ENCODE measurements at places on chromosomes 2 and 18.
A peak's percentile ranks its signal among the peaks of the same experiment; 100 is the strongest.

DNA sequence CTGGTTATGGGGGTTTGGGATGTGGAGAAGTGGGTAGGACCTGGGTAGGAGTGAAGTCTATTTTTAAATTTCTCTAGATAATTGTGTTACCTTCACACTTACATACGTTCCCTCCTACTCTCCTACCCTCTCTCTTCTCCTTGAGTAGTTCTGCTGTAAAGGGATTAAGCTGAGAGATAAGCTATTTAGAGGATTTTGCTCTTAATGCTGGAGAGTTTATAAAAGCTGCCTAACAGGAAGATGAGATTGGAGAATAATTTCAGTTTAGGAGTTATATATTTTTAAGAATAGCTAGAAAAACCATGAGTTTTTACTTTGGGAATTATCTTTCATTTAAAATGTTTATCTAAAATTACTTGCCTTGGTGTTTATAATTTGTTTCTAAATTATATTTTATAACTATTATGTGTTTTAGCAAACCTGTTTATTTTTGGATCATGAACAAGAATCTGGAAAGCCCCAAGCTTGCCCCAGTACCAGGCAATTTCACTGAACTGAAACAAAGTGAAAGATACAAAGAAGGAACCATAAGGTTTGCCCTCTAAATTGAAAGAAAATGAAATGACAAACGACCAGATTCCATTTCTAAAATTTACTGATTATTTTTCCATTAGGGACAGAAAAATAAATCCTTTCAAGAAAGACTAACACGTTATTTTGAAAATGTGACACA is 101.5 kb downstream of the ZNF532 start:
- DNase-seq: no peak

GRCh38 chr2:100818606-100819369 is 1.2 kb upstream of the NPAS2 start:
- DNase-seq: no peak

DNA sequence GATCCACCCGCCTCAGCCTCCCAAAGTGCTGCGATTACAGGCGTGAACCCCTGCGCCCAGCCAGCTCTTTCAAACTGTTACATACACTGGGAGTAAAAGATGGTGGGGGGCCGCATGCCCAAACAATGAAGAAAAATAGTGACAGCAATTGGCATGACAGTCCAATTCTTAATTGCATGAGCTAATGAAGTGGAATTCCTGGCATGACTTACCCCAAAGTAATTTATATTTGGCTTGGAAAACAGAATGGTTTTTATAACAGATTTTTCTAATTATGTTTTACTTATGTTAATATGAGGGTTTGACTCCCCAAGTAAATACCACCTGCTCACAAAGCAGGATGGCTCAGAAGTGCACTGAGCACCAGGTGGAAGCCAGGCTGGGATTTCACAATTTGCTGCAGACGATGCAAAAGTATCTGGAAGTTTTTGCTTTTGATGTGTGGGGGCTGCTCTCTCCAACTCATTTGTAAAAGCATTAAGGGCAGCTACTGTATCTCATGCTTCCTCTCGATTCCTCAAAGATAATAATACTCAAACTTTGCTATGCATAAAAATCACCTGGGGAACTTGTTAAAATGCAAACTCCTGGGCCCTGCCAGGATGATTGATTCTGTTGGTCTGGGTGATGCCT is 24.0 kb upstream of the ATG16L1 start:
- no peak for DNase-seq

- no peak for DNase-seq
Observed at GRCh38 chr2:222939979-222940378, 79.1 kb downstream of the ACSL3 start.

GRCh38 chr2:64646007-64646880 is 7.5 kb downstream of the SERTAD2 start:
- DNase-seq: peak; percentile 77

- no peak for DNase-seq
Observed at GRCh38 chr2:1115843-1116539, 165.3 kb downstream of the SNTG2 start.

GRCh38 chr2:99910902-99911301 is 231.5 kb downstream of the AFF3 start:
- no peak for DNase-seq

DNA sequence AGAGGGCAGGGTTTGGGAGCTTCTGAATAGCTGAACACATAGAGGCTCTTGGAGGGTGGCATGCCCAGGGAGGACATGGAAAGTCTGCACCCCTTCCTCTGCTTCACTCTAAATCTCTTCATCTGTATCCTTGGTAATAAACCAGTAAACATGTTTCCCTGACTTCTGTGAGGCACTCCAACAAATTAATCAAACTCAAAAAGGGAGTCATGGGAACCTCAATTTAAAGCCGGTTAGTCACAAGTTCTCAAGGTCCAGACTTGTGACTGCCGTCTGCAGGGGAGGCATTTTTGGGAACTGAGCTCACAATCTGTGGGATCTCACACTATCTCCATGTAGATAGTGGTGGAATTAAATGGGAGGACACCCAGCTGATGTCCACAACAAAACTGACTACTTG is 33.1 kb upstream of the STON1 start:
- DNase-seq: no peak

DNA sequence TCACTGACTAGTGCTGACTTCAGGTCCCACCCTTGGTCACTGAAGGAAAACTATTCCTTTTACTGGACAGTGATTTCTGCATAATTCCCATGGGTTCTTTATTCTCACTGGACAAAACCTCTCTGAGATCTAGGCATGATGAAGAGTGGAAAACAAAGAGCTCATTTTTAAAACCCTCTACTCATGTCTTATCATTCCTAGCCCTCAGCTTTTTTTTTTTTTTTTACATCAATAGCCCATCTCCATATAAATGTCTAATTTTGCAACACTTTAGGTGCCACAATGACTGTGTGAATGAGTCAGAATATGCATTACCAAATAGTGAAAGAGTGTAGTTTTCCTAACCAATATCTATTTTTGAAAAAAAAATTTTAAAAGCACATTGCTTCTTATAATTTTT is 74.8 kb downstream of the TCF4 start:
- DNase-seq: no peak

GRCh38 chr18:55577812-55578539 is 10.0 kb downstream of the TCF4 start:
- DNase-seq: no peak

- DNase-seq: no peak
Observed at GRCh38 chr18:50307400-50307737, 19.9 kb upstream of the CXXC1 start.

DNA sequence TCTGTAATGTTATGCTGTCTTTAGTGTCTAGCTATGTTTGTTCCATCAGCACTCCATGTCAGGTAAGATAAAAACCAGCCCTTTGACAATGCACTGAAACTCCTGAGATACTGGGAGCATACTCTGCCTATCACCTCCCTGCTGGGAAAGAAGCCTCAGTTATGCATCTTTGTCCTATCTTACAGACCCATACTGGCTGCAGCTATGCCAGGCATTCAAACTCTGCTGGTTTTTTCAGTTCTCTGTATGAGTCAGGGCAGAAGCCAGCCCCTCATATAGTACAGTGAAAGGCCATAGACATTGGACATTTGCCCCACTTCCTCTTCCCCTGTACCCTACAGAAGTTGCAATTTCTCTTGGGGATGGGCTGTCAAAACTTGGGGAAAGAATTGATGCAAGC is 181.1 kb upstream of the RGPD4 start:
- DNase-seq: no peak

DNA sequence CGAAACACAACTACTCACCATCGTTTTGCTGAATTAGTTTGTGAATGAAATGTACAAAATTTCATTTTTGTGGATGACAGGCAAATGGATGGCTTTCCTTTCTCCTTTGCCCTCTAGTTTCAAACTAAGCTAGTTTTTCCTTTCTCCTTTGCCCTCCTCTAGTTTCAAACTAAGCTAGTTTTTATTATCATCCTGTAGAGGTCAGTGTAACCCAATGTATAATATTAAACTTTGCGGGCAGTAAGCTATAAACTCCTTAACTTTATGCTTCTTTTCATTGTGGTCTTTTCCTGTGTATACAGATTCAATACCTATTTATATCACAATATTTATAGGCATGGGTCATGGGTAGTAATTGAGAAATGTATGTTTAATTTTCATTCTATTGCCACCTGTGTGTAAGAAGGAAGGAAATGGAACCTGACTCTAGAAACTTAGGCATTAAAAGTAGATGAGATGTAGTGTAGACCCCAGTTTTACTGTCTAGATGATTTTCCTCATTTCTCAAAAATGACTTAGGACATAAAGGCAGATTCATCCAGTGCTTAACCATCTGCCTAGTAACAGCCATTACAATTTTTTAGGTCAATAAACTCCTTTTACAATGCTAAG is 58.1 kb downstream of the MAP3K19 start:
- DNase-seq: no peak

GRCh38 chr2:152500772-152501171 is 165.8 kb downstream of the FMNL2 start:
- no peak for DNase-seq

- DNase-seq: no peak
Observed at GRCh38 chr18:60130284-60130683, 230.5 kb downstream of the PMAIP1 start.

DNA sequence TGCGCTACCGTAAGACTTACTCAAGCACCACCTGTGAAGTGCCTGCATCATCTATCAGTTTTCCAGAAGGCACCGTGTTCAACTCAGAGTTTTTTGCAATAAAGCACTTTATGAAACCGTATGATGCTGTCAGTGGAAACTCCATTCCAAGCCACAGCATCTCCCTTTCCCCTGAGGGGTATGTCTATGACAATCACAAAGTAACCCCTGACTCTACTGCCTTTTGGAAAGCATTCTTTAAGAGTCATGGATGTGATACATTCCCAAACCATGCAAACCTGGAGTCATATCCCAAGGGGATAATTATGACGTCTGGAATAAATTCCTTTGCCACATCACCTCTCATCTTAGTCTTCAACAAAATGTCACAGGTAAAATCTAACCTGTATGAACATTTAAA is 39.2 kb downstream of the UNC50 start:
- no peak for DNase-seq

- DNase-seq: no peak
Observed at GRCh38 chr2:127743477-127744026, 42.3 kb downstream of the SFT2D3 start.

GRCh38 chr2:234606896-234607295 is 110.0 kb upstream of the ARL4C start:
- no peak for DNase-seq

DNA sequence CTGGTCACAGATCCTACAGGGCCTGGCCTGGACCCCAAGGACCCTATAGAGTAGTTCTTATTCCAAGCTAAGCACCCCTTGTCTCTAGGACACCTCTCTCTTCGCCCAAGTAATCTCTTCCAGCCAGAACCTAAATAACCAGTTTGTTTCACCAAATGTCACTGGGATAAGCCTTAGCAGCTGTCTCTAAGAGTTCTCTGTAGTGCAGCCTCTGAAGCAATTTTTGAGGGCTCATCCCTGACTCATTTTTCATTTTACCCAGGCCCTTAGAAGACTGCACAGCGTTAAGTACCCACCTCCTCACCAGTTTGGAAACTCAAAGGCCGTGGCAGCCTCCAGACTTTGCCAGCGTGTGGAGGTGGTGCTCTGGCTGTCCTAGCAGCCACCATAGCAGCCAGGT is 290.1 kb upstream of the SIX2 start:
- DNase-seq: no peak

DNA sequence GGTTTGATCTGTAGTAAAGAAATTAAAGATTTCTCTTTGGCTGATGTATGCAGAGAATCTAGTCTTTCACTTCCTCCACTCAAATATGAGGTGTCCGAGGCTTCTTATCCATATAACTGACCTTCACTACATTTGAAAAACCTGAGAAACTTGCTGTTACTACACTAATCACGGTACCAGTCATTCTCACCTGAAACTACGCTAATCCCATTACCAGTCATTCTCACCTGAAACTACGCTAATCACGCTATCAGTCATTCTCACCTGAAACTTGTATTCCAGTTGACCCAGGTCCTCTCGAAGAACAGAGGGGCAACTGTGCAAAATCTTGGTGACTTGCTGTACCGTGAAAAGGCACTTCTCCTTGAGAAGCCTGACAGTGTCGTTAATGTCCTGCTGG is 5.1 kb downstream of the MTERF4 start:
- no peak for DNase-seq

GRCh38 chr2:135773319-135773718 is 31.7 kb downstream of the UBXN4 start:
- no peak for DNase-seq

GRCh38 chr2:179951680-179952079 is 55.4 kb downstream of the CWC22 start:
- DNase-seq: no peak

GRCh38 chr2:45707661-45708060 is 56.2 kb downstream of the PRKCE start:
- no peak for DNase-seq

GRCh38 chr2:194380011-194380410 is 1277.0 kb upstream of the SLC39A10 start:
- DNase-seq: no peak

GRCh38 chr2:171210864-171211431 is 50.3 kb upstream of the TLK1 start:
- DNase-seq: peak; percentile 2

GRCh38 chr2:182415771-182416170 is 11.1 kb downstream of the PDE1A start:
- DNase-seq: no peak

- DNase-seq: no peak
Observed at GRCh38 chr2:121279476-121280220, 5.4 kb downstream of the TFCP2L1 start.

DNA sequence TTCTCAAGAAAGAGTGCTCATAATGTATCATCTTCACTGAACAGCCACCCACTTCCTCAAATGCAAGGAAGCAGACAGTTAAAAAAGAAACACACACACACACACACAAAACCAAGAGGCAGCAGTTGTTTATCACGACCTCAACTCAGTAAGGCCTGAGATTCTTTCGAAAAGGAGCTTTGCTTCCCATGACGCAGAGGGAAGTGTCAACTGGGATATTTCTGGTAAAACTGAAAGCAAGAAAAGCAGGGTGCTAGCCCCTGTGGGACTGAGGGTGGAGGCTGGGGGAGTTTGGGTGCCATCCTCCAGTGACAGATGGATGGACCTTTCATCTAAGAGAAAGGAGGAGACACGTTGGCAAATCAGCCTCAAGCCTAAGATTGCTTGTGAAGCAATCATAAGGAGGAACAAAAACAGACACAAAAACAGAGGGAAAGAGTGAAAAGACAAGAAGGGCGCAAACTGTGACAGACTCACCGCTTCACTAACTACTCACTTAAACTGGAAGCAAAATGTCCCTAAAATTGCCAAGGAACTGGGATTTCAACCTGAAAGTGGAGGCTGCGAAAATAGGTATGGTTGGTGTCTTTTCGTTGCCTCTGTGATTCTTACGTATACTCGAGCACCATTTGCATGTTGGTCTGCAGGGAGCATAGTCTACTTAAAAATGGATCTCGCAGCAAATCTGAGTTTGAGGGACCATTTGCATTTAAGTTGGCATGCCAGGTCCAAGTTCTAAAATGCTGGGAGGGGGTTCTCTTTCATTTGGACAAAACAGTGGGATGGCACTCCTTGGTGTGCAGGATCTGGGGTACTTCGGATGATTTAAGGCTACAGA is at the start of gene ARHGAP25:
ARHGAP25 (plus strand) TSS at position 124 of the 838 bp plus-strand sequence; CDS start at position 513, 389 bp downstream.
- DNase-seq: no peak

GRCh38 chr18:48673853-48674721 is 135.3 kb downstream of the CTIF start:
- no peak for DNase-seq
